ENCODE measurements at places on chromosomes 2 and 18.
A peak's percentile ranks its signal among the peaks of the same experiment; 100 is the strongest.

GRCh38 chr2:98252038-98252773, 94.0 kb upstream of the CNGA3 start:
- no peak for DNase-seq

DNA sequence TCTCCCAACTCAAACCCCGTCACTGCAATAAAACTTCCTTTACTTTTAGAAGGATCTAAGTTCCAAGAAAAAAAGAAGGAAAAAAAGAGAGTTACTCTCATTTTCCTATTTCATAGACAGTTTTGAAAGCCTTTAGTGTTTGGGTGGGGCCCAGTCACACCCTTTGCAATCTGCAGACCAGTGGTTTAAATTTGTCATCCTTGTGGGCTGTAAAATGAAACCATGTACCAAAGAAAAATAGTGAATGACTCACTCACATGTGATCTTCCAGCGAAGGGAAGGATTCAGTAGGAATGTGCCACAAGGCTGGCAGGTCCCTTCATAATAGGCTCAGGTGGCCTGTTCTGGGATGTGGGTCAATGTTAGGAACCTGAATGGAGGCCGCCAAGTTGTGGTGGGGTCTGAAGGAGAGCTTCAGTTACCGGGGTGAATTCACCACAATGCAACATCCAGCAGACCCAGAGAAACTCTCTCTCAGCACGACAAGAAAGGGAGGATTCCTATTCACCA, 28.3 kb downstream of the ANXA4 start:
- peak; percentile 78 for DNase-seq

DNA sequence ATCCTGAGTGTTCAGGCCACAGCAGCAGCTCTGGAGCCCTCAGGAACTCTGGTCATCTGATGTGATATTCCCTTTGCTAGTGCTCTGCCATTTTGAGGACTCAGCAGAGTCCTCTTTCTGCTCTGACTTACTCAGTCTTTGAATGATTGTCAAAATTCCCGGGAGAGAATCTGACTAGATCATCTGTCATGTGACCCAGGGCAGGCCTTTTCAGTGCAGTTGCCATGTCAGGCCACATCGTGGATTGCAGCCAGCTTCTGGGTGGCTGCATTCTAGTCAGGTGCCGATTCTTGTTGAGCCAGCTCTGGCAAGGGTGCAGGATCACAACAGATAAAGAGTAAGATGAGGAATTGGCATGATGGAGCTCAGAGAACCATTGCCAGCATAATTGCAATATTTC, 795.6 kb downstream of the CPS1 start:
- no peak for DNase-seq

- no peak for DNase-seq
These were observed 869.4 kb upstream of the VRK2 start for GRCh38 chr2:57177176-57177575.

- DNase-seq: peak; percentile 43
These were observed 65.1 kb upstream of the THOC1 start for GRCh38 chr18:332721-333510.

DNA sequence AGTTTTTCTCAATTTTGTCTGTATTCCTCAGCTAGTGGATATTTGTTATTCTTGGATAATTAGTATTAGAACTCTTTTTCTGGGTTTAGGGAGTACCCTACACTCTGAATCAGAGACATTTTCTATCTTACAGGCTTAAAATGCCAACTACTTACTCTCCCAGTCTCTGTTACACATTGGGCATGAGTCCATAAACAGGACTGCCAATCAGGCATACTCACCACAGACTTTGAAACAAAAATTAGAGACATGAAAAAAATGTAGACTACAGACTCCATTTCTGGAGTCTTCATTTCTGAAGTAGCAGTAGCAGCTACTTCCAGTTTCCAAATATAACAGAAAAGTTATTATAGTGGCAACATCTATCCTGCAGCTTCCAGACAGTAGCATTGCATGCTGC, 279.7 kb downstream of the MBD5 start:
- DNase-seq: peak; percentile 46

DNA sequence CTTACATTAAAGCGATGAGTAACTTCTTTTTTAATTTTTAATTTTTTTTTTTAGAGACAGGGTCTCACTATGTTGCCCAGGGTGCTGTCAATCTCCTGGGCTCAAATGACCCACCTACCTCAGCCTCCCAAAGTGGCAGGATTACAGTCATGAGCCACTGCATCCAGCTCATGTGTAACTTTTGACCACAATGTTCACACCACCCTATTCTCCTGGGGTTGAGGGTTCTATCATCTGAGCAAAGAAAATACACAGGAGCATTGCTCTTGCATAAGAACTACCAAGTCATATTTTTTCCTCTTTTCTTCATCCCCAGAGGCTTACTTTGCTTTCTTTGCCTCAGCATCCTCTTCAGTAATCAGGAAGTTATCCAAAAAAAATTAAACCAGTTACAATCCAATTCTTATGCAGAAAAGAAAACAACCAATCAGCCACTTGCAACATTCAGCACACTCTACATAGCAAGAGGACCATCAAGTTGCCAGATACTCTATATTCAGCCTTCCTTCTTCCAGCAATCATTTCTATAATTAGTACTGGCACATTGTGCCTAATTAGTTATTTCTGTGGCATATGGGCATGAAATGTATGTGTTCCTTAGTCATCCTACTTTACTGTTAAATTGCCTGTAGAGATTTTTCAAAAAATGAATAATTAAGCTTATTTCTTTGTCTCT, 345.6 kb downstream of the AKAIN1 start:
- no peak for DNase-seq
